HEK293T (cell line): ENCODE measurements at places on chromosomes 3 and 15.

GRCh38 chr15:60325905-60326304 lies 71.9 kb downstream of the ANXA2 start:
- no peak for DNase-seq

DNA sequence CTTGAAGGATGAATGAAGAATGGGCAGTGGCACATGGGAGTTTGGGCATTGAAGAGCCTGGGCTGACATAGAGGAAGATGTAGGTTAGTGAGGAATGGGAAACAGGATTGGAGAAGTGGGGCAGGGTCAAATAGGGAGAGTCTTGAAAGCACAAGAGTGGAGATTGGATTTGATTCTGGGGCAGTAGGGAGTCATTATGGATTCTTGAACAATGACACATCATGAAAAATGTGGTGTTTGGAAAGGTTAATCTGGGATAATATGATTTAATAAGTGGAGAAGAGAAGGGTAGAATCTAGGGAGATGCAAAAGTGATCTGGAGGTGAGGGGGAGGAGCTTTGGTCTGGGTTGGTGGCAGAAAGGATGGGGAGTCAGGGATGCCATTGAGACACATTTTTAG lies 45.4 kb upstream of the ROPN1 start:
- DNase-seq, result no peak

GRCh38 chr3:4856986-4857385 lies 122.3 kb upstream of the BHLHE40 start:
- no peak for DNase-seq

GRCh38 chr3:121111914-121112612 lies 204.1 kb downstream of the STXBP5L start:
- peak; percentile 14 for DNase-seq

DNA sequence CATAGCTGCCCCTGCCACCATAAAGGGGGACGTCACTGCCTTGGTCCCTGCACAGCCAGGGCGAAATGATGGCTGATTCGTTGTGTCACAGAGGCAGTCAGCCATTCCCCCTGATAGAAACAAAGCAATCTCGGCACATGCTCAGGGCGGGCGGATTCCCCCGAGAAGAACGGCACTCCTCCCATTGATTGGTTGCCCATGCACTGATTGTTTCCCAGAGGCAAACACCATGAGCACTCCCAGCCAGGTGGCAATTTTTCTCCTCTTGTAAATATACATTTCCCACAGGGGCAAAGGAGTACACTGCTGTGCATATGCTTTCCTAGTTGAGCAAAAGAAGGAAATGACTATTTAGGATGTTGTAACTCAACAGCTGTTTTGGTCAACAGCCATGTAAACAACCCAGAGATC lies 56.5 kb downstream of the KY start:
- DNase-seq, result no peak

- no peak for DNase-seq
These were observed 392.4 kb upstream of the PROK2 start for GRCh38 chr3:72177075-72178050.

DNA sequence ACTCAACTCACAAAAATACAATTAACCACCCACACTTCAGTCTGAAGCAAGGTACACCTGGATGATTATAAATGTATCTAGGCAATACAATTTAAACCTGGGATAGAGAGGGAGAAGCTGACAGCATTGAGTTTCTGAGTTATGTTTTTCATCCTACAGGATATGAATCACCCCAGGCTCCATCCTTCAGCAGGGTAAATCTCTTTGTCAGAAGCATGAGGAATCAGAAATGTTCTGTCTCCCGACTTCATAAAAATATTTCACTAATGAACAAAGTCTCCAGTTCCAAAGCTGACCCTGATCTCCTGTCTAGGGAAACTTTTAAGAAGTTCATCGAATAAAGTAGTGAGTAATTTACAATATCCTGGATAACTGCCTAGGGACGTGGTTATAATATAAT lies 25.5 kb upstream of the FRMD4B start:
- no peak for DNase-seq

- no peak for DNase-seq
These were observed 55.2 kb upstream of the KLHL25 start for GRCh38 chr15:85849946-85850345.

DNA sequence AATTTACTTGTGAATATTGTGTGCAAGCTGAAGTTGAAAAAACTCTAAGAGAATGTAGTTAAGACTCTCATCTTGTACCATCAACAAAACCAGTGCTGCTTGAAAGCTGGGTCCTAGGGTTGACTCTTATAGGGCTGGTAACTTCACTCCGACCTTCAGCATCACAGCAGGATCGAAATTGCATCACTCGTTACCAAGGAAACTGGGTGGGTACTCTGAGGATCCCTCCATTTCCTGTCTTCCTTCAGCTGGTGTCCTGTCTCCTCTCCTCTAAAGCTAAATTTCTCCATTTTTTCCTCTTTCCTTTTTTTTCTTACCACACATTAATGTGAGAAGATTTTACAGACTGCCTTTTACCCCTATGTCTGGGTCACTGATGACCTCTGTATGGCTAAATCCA lies 3.0 kb upstream of the APH1B start:
- DNase-seq, result no peak

GRCh38 chr15:95636107-95636506 lies 694.4 kb upstream of the NR2F2 start:
- DNase-seq, result no peak

- no peak for DNase-seq
These were observed 1032.1 kb downstream of the NTRK3 start for GRCh38 chr15:87224404-87224803.

- DNase-seq, result no peak
These were observed 34.9 kb downstream of the PPP1R2 start for GRCh38 chr3:195508185-195508584.

- peak; percentile 5 for DNase-seq
These were observed 744.0 kb upstream of the SGO1 start for GRCh38 chr3:20930034-20930433.

- no peak for DNase-seq
These were observed 166.5 kb downstream of the MINAR1 start for GRCh38 chr15:79598639-79599038.

- DNase-seq, result no peak
These were observed 215.5 kb upstream of the KCNMB2 start for GRCh38 chr3:178320456-178321351.

GRCh38 chr3:108292450-108292849 lies 3.9 kb upstream of the HHLA2 start:
- DNase-seq, result no peak

- no peak for DNase-seq
These were observed 176.7 kb upstream of the CADPS start for GRCh38 chr3:63051920-63052319.

DNA sequence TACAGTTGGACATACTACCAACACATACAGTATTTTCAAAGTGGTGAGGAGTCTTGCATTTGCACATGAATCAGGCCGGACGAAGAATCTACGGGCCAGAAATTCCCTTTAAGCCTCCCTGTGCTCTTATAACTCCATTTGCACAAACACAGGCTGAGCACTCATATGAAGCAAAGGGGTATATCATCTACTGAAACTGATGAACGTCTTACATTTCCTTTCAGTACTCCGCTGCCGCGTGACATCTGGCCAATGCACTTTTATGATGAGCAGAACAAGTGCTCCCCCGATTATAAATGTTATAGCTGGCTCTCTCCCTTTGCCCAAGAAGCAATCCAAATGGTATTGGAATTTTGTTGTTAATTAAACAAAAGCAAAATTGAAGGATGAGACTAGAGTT lies 110.3 kb upstream of the ICE2 start:
- DNase-seq, result no peak

GRCh38 chr15:38297623-38298388 lies 45.2 kb downstream of the SPRED1 start:
- no peak for DNase-seq

- DNase-seq, result no peak
These were observed 36.9 kb upstream of the TRIM59 start for GRCh38 chr3:160486459-160486869.

GRCh38 chr3:13700362-13700761 lies 151.4 kb downstream of the FBLN2 start:
- DNase-seq, result no peak

- DNase-seq, result no peak
These were observed 33.8 kb upstream of the TFRC start for GRCh38 chr3:196115678-196116083.

DNA sequence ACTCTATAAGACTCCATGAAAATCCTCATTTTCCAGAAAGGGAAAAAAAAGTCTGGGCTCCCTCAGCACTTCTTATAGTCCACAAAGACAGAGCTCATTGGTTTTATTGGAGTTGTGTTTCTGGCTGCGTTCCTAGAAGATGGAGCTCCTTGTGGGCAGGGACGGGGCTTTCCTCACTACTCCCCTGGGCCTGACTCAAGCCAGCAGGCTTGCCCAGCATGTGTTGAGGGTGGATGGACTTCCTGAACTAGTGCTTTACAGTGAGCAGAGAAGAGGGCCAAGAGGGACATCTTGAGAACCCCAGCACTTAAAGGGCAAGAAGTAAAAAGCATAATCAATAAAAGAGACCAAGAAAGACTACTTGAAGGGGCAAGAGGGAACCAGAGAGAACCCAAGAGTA lies 43.2 kb upstream of the EPHB1 start:
- no peak for DNase-seq

GRCh38 chr15:39345176-39345575 lies 235.7 kb upstream of the THBS1 start:
- no peak for DNase-seq

GRCh38 chr3:117874904-117875874 lies 1159.5 kb downstream of the IGSF11 start:
- no peak for DNase-seq

DNA sequence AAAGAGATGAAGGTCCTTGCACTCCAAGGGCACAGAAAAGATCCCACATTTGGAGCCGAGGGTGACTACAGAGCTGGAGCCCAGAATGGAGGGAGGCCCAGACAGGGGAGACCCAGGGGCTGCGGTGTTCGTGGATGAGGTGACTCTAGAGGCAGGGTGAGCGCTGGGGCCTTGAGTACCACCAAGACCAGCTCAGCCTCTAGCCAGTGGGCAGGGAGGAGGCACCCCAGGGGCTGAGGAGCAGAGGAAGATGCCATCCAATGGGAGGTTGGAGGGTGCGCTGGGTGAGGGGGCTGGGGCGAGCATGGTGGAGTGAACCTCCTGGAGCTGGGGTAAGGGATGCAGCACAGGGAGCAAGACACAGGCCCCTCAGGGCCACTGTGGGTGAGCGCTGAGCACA lies 13.3 kb downstream of the RRP9 start:
- DNase-seq, result no peak

DNA sequence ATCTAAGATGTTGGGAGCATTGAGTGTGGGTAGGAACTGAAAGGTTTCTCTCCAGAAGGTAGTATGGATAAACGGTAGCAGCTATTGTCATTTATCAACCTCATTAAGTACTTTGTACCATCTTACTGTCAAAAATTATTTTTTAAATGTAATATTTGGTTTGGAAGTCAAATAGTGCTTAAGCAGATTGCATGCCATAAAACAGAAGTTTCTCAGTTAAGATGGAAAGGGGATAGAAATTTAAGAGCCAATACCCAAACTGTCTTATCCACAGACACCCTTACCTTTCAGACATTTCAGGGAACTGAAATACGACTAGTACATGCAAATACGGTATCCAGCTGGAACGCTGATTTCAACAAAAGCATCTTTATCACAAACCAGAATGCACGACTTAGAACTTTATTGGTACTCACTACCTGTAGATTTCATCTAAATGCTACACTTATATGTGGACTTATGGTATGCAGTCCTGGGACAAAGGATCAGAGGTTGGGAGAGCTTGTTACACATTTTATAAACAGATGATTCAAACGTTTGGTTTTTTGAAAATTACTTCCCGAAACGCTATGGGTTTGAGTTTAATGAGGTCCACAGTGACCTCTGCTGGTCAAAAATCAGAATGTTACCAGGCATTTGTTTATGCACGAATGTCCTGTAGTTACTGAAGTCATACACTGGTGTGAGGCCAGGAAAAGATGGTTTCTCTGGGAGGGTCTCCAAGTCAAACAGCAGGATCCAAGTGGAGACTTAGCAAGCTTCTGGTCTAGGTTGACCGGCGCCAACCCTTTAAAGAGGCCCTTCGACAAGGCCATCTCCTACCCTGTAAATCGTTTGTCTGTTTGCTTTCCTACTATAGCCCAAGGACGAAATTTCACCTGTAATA lies 45.7 kb upstream of the DUT start:
- peak; percentile 49 for DNase-seq

DNA sequence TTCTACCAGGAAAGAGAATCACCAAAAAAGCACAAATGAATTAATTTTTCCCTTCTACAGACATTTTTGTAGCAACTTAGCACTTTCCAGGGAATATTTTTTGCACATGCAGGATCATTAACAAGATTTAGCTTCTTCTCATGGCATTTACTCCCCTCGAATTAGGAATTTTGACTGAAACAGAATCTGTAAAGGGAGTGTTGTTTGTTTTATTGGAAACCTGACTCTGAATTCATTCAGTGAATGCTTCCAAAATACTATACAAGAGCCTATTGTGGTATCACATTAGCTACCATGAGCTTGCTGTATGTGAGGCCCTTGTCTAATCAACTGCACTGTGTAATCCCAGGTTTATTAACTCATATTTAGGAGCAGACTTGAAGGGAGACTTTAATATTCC lies 130.4 kb upstream of the ATP10A start:
- DNase-seq, result no peak

GRCh38 chr3:188330138-188330537 lies 176.2 kb downstream of the LPP start:
- DNase-seq, result no peak

DNA sequence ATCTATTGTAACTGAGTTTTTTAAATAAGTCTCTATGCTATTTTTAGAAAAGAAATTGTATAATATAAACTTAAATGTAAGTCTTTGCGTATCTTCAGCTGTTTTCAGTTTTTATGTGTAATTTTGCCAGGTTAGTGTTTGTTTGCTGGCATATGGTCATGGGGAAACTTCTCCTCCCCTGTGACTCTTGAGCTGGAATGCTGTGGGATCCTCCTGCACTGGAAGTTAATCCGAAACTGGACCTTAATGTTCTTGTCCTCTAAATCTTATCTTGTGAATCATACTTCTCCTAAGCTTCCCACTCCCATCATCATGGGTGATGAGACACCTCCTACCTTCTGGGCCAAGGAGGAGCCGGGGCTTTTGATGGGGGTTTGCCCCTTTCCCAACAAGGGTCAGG lies 52.4 kb upstream of the CHST2 start:
- no peak for DNase-seq

DNA sequence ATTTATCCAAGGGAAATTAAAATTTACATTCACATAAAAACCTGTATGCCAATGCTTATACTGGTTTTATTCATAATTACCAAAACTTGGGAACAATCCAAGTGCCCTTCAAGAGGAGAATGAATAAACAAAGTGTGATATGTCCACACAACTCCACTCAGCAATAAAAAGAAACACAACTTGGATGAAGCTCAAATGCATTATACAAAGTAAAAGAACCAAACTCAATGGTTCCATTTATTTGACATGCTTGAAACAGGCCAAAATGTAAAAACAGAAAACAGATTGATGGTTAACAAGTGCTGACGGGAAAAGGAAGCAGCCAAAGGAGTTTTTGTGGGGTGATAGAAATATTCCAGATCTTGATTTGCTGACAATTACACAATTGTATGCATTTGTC lies 23.5 kb downstream of the OCA2 start:
- no peak for DNase-seq

GRCh38 chr3:48301020-48301799 lies 32.3 kb downstream of the SPINK8 start:
- peak; percentile 93 for DNase-seq
